ENCODE measurements at places on chromosomes 4 and X. TPM values are rescaled to one million over a fixed set of nuclear protein-coding genes. Genes with fewer than 3 reads are reported as not detected.

The TMEM154 gene
- polyA plus RNA-seq = 0.95 TPM

The ARHGAP6 gene
- polyA plus RNA-seq = 3.9 TPM

The ELF4 gene
- 4.0 TPM for polyA plus RNA-seq

The SHISA3 gene
- polyA plus RNA-seq = 5.0 TPM

The ARMCX4 gene
- 29.8 TPM for polyA plus RNA-seq

The DCLK2 gene
- polyA plus RNA-seq = 234 TPM
